ENCODE measurements at places on chromosomes 2 and 18. TPM values are rescaled to one million over a fixed set of nuclear protein-coding genes. Genes with fewer than 3 reads are reported as not detected.

DNA sequence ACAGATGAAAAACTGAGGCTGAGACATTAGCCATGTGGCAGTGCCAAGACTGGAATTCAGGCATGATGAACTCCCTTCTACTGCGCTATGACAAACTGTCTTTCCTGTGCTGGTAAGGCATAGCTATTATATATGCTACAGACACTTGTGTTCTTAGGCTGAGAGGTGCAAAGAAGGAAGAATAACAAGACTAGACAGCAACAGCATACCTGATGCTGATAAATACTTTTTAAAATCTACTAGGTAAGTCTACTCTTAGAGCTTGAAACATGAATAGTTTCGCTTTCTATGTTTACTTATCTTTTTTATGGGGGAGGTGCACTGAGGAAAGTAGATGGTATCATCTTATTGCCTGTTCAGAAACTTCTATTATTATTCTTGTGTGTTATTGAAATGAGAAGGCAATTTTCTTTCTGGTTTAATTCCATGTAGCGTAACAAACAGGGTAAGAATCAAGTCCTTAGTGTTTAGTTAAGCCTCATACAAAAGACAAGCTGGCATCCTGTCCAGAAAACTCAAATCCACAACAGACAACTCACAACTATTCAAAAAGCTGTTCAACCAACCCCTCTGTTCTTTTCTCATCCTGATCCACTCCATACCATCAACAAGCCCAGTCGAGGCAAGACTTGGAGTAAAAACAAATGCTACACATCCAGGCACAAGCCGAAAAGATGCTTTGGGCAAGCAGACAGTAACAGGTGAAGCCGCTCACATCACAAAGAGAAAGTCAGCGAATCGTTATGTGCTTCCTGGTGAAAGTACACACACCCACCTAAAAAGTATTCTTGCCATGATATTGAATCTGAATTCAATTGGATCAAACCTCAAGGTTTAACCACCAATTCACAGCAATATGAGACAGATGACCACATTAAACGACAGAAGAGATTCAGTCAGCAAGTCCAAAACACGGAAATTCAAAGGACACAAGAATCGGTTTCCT lies 1.5 kb downstream of the TTC32 start:
- peak; percentile 5 for DNase-seq

DNA sequence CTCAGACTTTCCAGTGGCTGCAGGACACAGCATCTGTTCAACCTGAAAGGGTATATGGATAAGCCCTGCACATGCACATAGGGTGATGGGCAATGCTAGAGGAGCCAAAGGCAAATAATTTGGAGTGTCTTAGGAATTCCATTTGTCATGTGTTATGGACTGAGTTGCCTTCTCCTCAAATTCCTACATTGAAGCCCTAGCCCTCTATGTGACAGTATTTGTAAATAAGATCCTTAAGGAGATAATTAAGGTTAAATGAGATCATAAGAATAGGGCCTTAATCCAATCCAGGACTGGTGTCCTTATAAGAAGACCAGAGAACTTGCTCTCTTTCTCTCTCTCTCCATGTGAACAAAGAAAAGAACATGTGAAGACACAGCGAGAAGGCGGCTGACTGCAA lies 42.9 kb upstream of the CREG2 start:
- no peak for DNase-seq

DNA sequence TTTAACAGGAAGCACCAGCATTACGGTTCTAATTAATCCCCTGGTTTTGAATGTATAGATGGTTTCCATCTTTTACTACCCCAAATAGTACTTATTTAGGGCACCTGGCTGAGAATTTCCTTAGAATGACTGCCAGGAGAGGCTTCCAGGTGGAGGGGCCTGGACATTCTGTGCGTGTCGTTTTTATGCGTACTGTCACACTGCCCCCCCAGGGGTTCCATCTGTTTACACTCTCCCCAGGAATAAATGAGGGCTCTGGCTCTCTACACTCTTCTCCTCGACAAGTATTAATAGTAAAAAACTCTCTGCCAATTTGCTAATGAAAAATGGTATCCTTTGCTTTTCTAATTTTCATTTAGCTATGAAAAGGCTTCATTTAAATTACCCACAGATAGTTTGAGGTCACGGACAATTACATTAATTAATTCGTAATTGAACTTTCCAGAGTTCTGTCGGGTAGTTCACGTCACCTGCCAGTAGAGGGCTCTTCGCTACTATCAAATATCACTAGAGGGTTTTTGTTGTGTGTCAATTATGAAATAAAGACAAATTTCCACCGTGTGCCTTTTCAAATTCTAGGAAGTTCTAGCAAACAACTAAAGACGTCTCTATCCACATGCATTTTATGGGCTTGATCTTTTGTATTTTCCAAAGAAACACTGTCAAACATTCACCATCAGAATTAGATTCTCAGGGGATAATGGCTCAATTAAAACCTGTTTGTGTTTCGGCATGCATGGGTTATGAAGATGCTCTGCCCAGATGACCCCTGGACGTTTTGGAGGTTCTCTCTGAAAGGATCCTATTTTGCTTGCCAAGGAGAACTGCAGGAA lies 88.8 kb upstream of the ASB18 start:
- no peak for DNase-seq

DNA sequence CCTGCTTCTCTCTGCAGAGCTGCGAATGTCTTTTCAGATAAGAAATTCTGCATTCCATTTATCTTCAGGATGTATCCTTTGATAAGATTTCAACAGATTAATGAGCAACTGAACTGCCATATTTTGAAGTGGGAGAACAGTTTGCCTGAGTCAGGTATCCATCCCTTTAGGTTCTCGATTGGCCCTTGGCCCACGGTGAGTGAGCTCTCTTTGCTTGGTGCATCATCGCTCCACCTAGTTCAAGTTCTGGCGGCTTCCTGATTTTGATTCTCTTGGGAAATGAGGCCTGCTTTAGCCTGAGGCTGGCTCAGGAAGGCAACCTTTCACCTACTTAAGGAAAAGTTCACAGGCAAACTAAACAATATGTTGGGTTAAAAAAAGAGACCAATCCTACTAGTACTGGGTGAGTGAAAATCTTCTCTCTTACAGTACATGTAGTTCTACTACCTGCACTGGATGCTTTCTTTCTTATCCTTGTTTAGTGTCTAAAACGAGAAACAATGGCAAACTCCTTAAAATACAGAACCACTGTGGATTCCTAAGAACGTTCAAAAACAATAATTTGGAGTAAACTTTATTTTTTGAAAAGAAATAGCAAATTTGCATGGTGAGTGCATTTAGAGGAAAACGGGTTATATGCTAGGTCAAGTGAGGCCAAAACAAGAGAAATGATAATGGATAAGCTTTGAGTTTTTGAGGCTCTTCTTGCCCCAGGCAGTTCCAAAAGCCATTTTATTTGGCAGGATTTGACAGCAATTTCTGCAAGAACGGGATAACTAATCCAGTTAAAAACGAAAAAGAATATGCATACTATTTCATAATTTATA lies 837 bp upstream of the ACSL3 start:
- no peak for DNase-seq

DNA sequence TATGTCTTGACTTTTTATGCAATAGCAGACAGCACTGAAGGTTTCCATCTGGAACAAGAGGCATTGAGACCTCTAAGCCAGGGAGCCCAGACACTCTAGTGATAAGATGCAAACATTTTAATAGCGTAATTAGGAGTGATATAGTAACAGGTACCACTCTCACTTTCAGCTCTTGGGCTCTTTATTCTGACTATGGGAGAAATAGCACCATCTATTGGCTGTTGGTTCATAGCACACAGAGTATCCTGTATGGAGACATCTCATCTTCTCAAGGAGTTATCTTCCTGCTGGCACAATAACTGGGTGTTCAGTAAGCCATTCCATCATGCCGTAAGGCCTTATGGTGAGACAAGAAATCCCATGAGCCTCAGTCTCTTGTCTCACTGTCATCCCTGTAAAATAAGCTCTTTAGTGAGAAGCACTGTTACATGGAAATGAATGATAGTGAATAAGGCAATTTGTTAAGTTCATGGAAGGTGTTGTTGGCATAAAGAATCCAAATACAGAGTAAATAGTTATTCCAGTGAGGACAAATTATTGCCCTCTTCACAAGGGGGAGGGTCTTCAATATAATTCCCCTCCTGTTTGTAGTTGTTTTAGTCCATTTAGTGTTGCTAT lies 48.3 kb downstream of the THUMPD2 start:
- DNase-seq = no peak

GRCh38 chr2:71791501-71792135 lies 338.3 kb downstream of the DYSF start:
- DNase-seq = no peak

DNA sequence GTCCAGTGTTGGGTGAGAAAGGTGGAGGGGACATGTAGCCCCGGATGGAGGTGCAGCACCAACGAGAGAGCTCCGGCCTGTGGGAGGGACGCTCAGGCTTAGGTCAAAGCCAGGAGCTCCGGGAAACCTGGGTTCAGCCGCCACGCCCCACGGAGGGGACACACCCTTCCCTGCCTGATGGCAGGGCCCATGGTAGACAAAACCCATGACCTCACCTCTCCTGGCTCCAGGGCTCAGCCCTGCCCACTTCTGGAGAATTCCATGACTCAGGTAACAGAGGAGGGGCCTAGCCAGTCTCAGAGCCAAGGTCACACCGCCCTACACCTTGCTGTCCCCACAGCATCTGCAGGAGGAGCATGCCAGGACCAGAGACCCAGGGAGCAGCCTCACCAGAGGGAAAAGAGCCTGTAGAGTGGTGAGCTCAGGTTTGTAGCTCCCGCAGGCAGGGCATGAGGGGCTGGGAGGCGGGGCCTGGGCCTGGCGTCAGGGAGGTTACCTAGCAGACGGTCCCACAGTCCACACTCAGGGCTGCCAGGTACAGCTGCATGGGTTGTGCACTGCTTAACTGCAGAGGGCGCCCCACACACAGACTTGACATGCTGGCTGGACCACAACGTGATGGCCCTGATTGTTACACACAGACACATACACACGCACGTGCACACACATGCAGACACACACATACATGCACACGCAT lies 70.8 kb upstream of the SMAD7 start:
- no peak for DNase-seq

- no peak for DNase-seq
These were observed 13.1 kb upstream of the TNS1 start for GRCh38 chr2:218015586-218016521.

- DNase-seq = no peak
These were observed 5.7 kb upstream of the SPATS2L start for GRCh38 chr2:200300638-200301314.

DNA sequence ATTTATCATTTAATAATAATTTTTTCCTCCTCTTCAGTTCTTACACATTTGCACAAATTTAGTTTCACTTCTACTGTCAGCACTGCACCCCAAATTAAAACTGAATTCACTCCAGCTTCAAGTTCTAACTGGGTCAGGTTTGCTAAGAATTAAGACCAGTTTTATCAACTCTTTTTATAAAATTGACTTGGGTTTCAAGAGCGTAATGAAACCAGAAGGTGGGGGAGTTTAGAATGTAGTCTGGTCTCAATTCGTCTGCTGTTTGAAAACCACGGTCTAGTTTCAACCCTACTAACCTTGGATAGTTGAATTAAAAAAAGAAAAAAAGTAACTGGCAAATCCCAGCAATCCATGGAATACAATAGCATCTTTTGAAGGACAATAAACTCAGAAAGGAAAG lies 14.3 kb upstream of the CTLA4 start:
- DNase-seq = no peak

The LOXHD1 gene
- 0.70 TPM for polyA plus RNA-seq

GRCh38 chr18:58256316-58257080 lies 212.5 kb downstream of the NEDD4L start:
- DNase-seq = no peak

DNA sequence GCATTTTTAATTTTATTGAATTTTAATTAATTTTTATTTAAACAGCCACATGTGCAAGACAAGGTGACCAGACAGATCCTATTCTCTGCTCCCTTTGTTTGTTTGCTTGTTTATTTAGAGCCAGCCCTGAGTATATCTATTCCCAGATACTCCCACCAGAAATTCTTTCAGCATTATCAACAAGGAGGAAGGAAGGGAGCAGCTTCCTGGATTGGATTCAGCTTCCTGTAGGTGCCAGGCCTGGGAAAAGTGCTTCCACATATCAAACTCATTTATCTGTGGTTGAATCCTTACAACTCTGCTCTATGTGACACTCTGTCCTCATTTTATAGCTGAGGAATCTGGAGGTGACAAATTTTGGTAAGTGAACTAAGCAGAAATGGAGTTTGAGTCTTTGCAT lies 60.5 kb upstream of the KLF7 start:
- no peak for DNase-seq

The CSRNP3 gene
- polyA plus RNA-seq = 5.4 TPM

The CDKL4 gene
- polyA plus RNA-seq = 0.40 TPM

- DNase-seq = no peak
These were observed 296.5 kb downstream of the DCC start for GRCh38 chr18:52636536-52636935.

DNA sequence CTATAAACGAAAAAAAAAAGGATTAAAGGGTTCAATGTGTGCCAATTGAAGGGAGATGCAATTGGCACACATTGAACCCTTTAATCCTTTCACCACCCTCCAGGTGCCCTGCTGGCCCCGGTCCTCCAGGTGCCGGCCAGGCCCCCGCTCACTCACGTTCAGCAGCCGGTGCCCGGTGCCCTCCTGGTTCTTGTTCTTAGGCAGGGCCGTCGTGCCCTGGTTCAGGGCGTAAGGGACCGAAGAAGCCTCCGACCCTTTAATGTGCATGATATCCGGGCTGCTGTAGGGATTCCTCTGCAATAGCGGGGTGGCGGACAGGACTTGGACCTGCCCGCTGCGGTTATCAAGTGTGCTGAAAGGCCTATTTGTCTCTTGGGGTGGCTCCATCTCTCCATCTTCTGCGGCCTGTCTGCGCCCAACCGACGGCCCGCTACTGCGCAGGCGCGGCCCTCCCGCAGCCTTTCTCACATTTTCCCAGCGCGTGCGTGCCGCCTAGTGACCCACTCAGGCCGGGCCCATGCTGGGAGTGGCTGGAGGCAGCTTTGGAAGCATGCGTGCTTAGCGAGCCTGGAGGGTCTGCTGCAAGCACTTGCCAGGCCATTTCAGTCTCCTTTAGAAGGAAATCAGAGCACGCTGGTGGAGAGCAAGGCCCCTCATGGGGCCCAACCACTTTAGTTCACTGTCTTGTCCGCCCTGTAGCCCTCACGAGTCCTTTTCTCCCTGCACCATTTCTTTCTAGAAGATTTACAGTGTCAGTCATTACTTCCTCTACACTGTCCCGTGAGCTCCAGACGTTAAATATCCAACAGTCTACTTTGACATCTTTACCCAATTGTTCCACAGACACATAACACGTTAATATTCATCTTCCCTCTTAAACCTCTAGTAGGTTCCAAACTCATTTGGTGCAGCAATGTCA lies 24.3 kb downstream of the TMEM237 start:
- peak; percentile 81 for DNase-seq

GRCh38 chr2:238160206-238161129 lies 1.7 kb downstream of the ERFE start:
- no peak for DNase-seq

DNA sequence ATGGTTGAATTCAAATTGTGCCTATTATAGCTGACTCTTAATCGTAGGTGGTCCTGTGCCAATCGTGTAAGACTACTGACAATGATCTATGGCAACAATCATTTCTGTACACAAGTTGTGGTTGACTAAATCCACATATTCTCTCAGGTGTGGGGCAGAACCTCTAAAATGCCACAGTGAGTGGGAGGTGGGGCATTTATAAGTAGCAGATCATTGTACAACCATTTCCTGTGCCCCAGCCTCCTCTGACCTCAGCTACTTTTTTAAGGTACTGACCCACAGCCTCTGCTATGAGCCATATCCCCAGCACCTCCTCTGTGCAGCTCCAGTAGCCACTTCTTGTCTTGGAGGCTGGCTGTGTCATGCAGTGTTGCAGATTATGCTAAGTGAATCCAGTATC lies 48.6 kb upstream of the RAPH1 start:
- no peak for DNase-seq

GRCh38 chr2:44964752-44965236 lies 23.3 kb downstream of the SIX3 start:
- no peak for DNase-seq

- no peak for DNase-seq
These were observed 83.8 kb upstream of the SERTAD2 start for GRCh38 chr2:64737547-64737946.
